Activated naive CD4-positive, alpha-beta T cell treated with anti-CD3 and anti-CD28 coated beads for 36 hours (primary cell): ENCODE measurements at places on chromosomes 3 and 15. TPM values are rescaled to one million over a fixed set of nuclear protein-coding genes. Genes with fewer than 3 reads are reported as not detected.

The FETUB gene
- total RNA-seq = not detected

The MAP1A gene
- 1.4 TPM for total RNA-seq

The PRKAR2A gene
- total RNA-seq = 18.5 TPM

- no peak overlapping the region for H3K27ac ChIP-seq
- DNase-seq = no peak
- H3K4me1 ChIP-seq = no peaks in the 10 kb centered on the region
- peaks cover 5% of the 10 kb centered on the region for H3K27me3 ChIP-seq
- no peak overlapping the region for H3K4me3 ChIP-seq
- no peaks in the 10 kb centered on the region for H3K36me3 ChIP-seq
Observed at GRCh38 chr3:150247441-150247840, 160.7 kb upstream of the TSC22D2 start.

The ARL13B gene
- total RNA-seq = 8.3 TPM

The ACAD9 gene
- total RNA-seq = 40.6 TPM

DNA sequence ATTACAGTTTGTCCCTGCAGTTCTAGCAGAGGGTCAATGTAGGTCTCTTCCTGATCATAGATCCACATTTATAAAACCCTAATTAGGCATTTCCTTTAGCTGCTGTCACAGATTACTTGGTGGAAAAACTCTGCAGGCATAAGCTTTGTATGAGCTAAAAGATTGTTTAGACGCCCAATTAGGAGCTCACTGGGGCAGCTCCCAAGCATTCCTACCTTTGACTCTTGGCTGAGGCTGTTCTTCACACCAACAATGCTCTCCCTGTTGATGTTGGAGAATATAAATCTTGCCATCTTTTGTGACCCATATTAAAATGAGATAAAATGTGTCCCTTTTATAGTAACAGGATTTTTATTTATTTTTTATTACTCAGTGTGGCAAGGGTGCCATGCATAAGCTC is 148.3 kb upstream of the TRIM42 start:
- no peak for DNase-seq
- H3K4me3 ChIP-seq = no peak overlapping the region
- no peaks in the 10 kb centered on the region for H3K27me3 ChIP-seq
- no peaks in the 10 kb centered on the region for H3K4me1 ChIP-seq
- H3K36me3 ChIP-seq = no peaks in the 10 kb centered on the region

GRCh38 chr3:60774617-60775016 is 476.6 kb downstream of the FHIT start:
- no peak for DNase-seq
- H3K36me3 ChIP-seq = no peaks in the 10 kb centered on the region
- no peaks in the 10 kb centered on the region for H3K27me3 ChIP-seq
- H3K4me1 ChIP-seq = no peaks in the 10 kb centered on the region
- no peak overlapping the region for H3K4me3 ChIP-seq

DNA sequence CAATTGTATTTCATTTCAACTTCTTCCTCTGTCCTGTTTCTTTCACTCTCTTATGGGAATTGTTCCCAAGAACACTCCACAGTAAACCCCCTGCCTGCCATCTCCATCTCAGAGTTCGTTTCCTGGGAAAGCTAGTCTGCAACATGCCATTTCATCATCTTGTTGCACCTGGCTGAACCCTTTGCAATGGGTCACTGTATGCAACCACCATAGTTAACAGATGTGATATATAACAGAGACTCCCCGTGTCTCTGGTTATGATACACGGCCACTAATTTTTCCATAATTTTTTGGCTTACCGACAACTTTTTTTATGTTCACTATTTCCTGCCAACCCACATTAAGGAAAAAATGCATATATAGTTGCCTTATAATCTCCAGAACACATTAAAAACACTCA is 95.5 kb downstream of the CHST2 start:
- no peaks in the 10 kb centered on the region for H3K36me3 ChIP-seq
- no peaks in the 10 kb centered on the region for H3K27me3 ChIP-seq
- H3K4me3 ChIP-seq = no peak overlapping the region
- peaks cover 20% of the 10 kb centered on the region for H3K4me1 ChIP-seq

DNA sequence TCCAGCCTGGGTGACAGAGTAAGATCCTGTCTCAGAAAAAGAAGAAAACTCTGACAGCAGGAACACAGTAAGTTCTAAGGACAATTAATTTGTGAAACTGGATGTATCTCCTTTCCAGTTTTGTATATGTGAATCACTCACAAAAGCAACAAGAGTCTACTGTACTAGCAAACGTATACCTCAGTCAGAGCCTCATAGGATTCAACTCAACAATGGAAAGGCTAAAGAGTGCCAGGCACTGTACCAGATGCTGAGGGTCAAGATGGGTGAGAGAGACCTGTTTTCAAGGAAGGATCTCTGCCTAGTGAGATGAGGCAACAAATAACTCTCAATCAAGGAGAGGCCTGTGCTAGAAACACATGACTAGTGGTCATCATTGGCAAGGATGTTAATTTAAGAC is 14.9 kb downstream of the TBL1XR1 start:
- DNase-seq = no peak
- H3K36me3 ChIP-seq = peaks cover 11% of the 10 kb centered on the region
- H3K27ac ChIP-seq = no peak overlapping the region
- peaks cover 71% of the 10 kb centered on the region for H3K4me1 ChIP-seq
- H3K27me3 ChIP-seq = no peaks in the 10 kb centered on the region
- H3K4me3 ChIP-seq = no peak overlapping the region

The APOD gene
- total RNA-seq = 0.44 TPM

The SUCLG2 gene
- 81.3 TPM for total RNA-seq

DNA sequence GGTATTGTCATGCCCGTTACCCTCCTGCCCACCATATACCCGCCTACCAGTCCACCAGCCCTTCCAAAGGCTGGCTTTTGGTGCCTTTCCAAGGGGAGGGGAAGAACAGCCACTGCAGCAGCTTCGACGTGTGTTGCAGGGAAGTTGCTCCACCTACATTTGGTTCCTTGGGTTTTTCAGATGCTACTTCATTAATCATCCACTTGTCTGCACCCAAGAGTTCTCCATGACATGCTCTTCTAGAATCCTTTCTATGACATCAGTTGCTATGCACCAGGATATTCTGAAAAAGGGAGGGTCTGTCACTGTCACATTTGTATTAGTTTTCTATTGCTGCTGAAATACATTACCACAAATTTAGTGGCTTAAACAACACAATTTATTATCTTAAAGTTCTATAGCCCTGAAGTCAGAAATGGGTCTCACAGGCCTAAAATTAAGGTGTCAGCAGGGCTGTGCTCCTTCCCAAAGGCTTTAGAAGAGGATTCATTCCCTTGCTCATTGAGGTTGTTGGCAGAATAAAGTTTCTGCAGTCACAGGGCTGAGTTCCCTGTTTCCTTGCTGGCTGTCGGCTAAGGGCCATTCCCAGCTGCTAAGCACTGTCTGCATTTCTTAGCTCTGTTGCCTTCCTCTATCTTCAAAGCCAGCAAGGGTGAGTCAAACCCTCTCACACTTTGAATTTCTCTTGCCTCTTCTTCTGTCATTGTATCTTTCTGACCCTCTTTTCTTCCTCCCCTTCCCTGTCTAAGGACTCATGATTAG is at the start of gene LYZL4:
LYZL4 (minus strand) TSS at position 241 of the 762 bp plus-strand sequence. CDS start 3,359 bp downstream, outside the sequence.
- no peaks in the 10 kb centered on the region for H3K36me3 ChIP-seq
- no peaks in the 10 kb centered on the region for H3K4me1 ChIP-seq
- peaks cover 4% of the 10 kb centered on the region for H3K27me3 ChIP-seq
- no peak within 1 kb of the TSS for H3K4me3 ChIP-seq
- DNase-seq = no peak

- peak; percentile 74 for DNase-seq
- H3K27ac ChIP-seq = no peak overlapping the region
- H3K4me1 ChIP-seq = no peaks in the 10 kb centered on the region
Observed at GRCh38 chr3:75192146-75192616, 471.9 kb upstream of the FRG2C start.

- no peaks in the 10 kb centered on the region for H3K27me3 ChIP-seq
- H3K36me3 ChIP-seq = peaks cover 37% of the 10 kb centered on the region
- no peaks in the 10 kb centered on the region for H3K4me1 ChIP-seq
- no peak overlapping the region for H3K27ac ChIP-seq
- no peak overlapping the region for H3K4me3 ChIP-seq
Observed at GRCh38 chr3:111636366-111636885, 41.3 kb upstream of the ZBED2 start.

DNA sequence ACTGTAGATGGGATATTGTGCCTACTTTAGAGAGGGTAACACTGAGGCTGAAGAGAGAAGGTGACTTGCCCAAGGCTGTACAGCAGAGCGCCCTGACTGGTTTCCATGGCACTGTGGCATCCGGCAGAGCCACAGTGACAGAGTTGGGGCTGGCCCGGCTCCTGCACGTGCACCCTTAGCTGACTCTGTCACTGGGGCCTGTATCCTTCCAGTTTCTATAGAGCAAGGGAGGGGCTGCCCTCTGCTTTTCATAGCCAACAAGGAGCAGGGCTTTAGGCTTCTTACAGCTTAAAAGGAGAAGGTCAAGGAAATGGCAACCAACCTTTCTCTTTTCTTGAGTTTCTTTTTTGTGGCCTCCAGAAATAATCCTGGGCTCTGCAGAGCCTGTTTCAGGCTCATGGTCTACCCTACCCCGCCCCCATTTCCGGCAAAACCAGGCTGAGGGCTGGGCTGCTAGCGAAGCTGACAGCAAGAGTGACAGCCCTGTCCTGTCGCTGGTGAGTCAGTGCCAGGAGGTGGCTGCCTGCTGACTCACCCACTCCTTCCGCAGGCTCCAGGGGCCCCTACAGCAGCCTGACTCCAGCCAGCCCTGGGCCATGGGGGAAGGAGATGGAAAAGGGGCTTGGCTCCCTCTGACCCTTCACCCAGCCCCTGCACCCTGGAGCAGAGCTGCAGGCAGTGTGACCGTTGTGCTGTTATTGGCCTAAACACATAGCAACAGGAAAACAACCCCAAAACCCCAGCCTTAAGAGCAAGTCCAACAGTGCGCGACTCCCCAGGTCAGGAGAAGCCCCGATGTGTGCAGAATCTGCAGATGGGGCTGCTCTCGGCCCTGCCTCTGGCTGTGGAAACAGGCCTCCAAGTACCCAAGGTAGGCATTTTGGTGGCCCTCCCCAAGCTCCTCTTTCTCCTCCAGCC is 29.8 kb downstream of the SLC6A6 start:
- peak; percentile 98 for DNase-seq
- H3K27ac ChIP-seq = peak overlapping the region; percentile 94
- H3K27me3 ChIP-seq = no peaks in the 10 kb centered on the region

- DNase-seq = no peak
- no peak overlapping the region for H3K4me3 ChIP-seq
- H3K36me3 ChIP-seq = peaks cover 9% of the 10 kb centered on the region
- no peak overlapping the region for H3K27ac ChIP-seq
- no peaks in the 10 kb centered on the region for H3K27me3 ChIP-seq
- H3K4me1 ChIP-seq = peaks cover 5% of the 10 kb centered on the region
Observed at GRCh38 chr3:128851601-128852000, 27.8 kb upstream of the ACAD9 start.

- no peak for DNase-seq
- H3K27ac ChIP-seq = no peak overlapping the region
- no peaks in the 10 kb centered on the region for H3K27me3 ChIP-seq
- H3K36me3 ChIP-seq = no peaks in the 10 kb centered on the region
Observed at GRCh38 chr3:95037097-95037496, 974.2 kb downstream of the NSUN3 start.

- no peak overlapping the region for H3K4me3 ChIP-seq
- H3K27me3 ChIP-seq = no peaks in the 10 kb centered on the region
- no peaks in the 10 kb centered on the region for H3K4me1 ChIP-seq
- no peak overlapping the region for H3K27ac ChIP-seq
- H3K36me3 ChIP-seq = no peaks in the 10 kb centered on the region
- DNase-seq = no peak
Observed at GRCh38 chr3:74273091-74273490, 341.4 kb downstream of the CNTN3 start.

DNA sequence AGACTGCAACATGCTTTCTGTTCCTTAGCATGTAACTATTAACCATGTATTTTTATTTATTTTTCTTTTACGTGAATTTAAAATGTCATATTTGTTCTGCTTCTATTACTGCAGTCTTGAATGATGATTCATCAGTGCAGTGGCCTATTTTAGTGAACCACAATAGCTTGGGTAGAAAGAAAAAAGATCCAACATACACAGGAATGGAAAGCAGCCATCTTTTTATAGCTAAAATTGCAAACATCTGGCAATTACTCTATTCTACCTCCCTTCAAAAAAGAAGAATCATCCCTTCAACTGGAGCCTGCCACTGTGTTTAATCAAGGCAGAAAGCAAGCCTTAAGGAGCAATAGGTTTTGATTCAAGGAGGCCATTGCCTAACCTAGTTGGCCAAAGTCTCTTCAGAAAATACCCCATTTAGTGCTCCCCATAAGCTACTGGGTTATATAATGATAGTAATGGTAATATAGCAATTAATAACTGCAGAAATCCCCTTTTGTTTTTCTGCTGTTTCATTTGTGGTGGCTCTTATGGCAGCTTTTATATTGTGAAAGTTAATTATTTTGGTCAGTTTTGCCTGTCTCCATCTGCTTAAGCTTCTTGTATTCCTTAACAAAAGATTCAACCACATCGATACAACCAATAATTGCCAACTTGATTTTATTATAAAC is 267.3 kb downstream of the LPP start:
- peaks cover 13% of the 10 kb centered on the region for H3K36me3 ChIP-seq
- no peak overlapping the region for H3K4me3 ChIP-seq
- peaks cover 6% of the 10 kb centered on the region for H3K4me1 ChIP-seq
- no peak overlapping the region for H3K27ac ChIP-seq

The GOLGA8R gene
- total RNA-seq = 1.6 TPM

GRCh38 chr3:107045791-107046190 is 331.4 kb upstream of the CCDC54 start:
- no peaks in the 10 kb centered on the region for H3K4me1 ChIP-seq
- no peak for DNase-seq
- H3K4me3 ChIP-seq = no peak overlapping the region
- no peak overlapping the region for H3K27ac ChIP-seq

The CDHR4 gene
- not detected for total RNA-seq

DNA sequence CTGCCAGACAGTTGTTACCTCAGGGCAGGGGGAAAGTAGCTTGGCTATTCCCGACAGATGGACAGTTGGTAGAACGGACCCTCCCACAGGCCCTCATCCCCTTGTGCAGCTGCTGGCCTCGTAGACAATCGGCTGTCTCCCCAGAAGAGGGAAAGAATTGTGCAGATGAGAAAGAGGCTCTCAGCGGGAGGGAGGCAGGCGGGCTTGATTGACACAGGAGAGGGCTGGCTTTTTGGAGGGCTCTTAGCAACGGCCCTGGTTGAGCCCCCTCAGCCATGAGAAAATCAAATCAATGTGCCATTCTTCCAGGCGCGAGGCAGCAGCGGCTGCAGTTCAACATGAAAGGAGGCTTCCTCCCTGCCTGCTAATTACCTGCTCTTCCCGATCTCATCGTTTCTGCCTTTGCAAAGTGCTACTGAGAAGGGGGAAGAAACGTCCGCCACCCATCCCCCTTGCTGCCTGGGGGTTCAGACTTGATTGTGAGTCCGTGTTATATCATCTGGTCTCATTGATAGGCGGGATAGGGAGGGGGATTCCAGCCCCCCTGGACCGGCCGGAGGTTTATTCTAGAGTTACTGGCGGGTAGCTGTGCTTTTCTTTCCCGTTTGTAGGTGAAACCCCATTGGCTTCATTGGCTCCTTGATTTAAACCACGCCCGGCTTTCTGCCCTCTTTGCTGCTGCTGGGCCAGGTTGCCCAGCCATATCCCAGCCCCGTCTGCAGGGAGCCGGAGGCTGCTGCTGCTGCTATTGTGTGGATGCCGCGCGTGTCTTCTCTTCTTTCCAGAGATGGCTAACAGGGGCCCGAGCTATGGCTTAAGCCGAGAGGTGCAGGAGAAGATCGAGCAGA is at the start of gene TAGLN3:
TAGLN3 (plus strand) TSS at position 287 of the 848 bp plus-strand sequence; CDS start at position 788, 501 bp downstream.
- DNase-seq = peak; percentile 20
- peak within 1 kb of the TSS; percentile 64 for H3K4me3 ChIP-seq
- H3K27ac ChIP-seq = no peak within 1 kb of the TSS
- H3K4me1 ChIP-seq = peaks cover 45% of the 10 kb centered on the region

The GOLGA8H gene
- total RNA-seq = not detected

- no peak overlapping the region for H3K4me3 ChIP-seq
- no peak for DNase-seq
- no peaks in the 10 kb centered on the region for H3K36me3 ChIP-seq
Observed at GRCh38 chr15:97866959-97867358, 93.5 kb upstream of the ARRDC4 start.
